ENCODE measurements at places on chromosomes 4 and X. TPM values are rescaled to one million over a fixed set of nuclear protein-coding genes. Genes with fewer than 3 reads are reported as not detected.

DNA sequence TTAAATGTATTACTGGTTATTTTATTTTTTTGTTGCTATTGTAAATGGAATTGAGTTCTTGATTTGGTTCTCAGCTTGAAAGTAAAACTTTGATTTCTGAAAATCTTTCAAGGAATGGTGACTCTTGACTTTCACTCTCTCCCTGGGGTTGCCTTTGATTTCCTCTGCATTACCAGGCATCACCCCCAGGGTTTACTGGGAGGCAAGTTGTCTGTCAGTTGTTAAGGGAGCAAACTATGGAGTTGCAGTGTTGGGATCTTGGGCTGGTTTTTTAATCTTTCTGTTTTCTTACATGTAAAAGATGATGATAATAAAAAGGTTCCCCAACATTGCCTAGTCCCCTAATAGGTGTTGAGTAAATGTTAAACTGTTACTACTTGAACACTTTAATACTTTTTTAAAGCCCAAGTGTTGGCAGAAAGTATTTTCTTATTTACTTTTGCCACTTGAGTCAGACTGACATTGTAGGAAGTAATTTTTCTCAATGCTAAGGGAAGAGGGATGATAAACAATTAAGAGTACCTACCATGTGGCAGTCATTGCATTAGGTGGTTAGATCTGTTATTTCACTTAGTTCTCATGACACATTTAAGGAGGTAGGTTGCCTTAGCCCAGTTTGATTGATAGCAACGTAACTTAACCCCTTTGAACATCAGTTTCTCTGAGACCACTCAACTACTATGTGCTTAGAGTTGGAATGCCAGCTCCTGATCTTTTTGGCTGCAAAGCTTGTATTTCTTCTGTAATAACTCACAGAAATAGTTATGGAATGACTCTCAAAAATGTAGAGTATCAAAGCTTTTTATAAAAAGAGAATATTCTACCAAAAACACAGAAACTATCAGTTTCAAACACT, 67.1 kb downstream of the DCLK2 start:
- DNase-seq: no peak

Gene FAM53A
- total RNA-seq: 2.4 TPM

Gene IQSEC2
- 16.4 TPM for total RNA-seq

- DNase-seq: no peak
Measured at GRCh38 chrX:124534536-124534935, 188.2 kb downstream of the SH2D1A start.

DNA sequence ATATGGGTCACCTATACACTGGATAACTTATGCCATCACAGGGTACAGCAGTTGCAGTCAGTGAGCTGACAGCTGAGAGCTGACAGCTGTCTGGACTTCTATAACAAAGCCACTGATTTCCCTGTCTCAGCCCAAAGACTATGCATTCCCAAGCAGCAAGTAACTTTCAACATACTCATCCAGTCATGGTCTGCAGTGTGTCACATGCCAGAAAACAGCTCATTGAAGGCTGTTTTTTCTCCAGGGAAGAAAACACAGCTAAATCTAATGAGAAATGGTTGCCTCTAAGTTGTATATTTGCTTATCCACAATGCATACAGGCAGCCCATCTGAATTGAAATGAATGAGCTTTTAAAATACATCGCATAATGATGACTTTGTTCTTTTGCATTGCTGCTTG, 6.3 kb downstream of the KIAA1210 start:
- DNase-seq: peak; percentile 17

Gene LRIT3
- not detected for total RNA-seq

- no peak for DNase-seq
Measured at GRCh38 chr4:125832161-125832560, 517.4 kb downstream of the FAT4 start.

Gene CXCL10
- total RNA-seq: not detected

DNA sequence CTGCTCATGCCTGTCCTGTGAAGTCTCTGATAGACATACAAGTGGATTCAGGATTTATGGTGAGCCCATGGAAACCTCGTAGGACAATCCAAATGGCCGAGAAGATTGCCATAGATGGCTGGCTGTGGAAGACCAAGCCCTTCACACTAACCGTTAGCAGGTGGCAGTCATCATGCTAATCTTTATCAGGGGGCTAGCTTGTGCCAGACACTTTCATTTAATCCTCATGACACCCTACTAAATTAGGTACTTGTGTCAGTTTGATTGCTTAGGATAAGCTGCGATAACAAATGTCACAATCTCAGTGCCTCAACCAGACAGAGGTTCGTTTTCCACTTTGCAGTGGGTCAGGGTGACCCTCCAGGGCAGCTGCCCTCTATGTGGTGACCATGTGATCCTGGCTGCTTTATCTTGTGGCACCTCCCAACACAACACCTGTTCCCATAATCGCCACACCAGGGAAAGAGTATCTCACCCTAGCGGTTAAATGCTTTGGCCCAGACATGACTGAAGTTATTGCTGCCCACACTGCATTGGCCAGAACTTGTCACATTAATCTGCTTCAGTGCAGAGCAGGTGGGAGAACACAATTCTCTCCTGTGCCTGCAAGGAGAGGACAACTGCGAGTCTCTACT, 60.8 kb downstream of the REPS2 start:
- no peak for DNase-seq

- DNase-seq: no peak
Measured at GRCh38 chr4:127448986-127449385, 183.8 kb upstream of the INTU start.

Gene GPR173
- 3.0 TPM for total RNA-seq

Gene FHIP1A
- total RNA-seq: 0.90 TPM

Gene PDGFRA
- total RNA-seq: 29.4 TPM

DNA sequence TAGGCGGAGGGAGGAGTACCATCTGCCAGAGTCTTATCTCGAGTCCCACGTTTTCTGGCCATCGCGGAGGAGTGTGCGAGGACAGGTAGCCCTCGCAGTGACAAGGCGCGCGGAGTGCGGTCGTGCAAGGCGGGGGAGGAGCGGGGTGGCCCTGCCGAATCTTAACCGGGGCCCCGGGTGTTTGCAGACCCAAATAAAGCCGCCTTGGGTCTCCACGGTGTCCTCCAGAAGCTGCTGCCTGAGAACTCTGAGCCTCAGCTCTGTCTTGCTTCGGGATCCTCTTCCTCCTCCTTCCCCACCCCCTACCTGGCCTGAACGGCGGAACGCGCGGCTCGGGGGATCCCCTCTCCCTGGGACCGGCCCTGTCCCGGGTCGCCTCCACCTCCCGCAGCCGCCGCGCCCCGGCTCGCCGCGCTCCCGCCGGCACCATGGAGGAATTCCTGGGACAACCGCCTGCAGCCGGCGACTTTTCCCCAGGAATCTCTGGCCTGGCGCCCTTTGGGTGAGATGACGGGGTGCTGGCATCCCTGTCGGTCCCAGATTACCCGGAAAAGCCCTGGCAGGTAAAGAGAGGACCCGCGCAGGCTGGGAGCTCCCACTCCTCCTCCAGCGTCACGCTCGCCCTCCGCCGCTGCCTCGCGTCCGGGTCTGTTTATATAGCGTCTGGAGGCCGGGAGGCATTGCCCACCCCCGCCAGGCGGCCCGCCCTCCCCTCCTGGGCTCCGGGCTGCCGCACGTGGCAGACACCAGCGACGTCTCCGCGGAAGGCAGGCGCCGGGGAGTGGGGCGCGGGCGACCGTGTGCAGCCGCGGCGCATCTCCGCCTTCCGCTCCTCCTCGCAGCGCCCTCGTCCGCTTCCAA, at the start of gene GALNTL6:
TSS of gene GALNTL6 (plus strand) at position 740 of the 861 bp plus-strand sequence.
- DNase-seq: no peak

Gene STOX2
- total RNA-seq: not detected

DNA sequence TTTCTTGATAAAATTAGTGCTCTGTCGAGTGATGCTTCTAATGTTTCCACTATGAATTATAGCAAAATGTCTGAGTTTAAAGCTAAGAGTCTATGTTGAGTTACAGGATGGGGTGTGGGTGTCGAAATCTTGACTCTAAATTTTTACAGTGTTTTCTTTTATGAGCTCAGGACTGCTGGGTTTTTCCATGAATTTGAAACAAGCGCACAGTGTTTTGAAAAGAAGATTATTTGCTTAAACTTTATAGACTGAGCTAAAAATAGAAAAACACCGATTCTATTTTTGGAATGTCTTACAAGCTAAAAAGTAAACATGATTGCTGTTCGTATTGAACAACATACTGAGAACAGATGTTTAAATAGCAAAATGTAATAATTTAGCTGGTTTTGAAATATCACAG, 7.5 kb downstream of the PTTG2 start:
- no peak for DNase-seq

DNA sequence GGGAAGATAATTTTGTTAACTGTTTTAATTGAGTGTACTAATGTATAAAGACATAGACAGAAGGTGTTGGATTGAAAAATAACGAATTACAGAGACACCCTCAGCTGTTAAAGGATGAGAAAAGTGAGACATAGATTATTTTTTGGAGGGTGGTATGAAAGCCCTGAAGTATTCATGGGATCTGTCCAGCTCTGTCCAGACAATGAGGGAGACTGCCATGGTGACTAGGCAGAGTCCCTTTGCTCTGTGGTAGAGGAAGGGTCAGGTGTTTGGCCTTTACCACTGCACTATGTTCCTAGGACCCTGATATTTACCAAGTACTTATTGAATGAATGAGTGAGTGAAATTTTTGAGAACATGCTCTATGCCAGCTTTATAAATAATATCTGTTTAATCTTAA, 11.4 kb downstream of the FGF2 start:
- no peak for DNase-seq

GRCh38 chr4:159052315-159052714, 50.6 kb upstream of the RAPGEF2 start:
- DNase-seq: no peak

- no peak for DNase-seq
Measured at GRCh38 chr4:20565075-20565721, 135.1 kb upstream of the PACRGL start.

- DNase-seq: no peak
Measured at GRCh38 chrX:134544513-134545151, 84.7 kb downstream of the HPRT1 start.

GRCh38 chr4:2290974-2291704, 29.2 kb upstream of the MXD4 start:
- no peak for DNase-seq

Gene PPEF1
- not detected for total RNA-seq

- DNase-seq: no peak
Measured at GRCh38 chrX:96761566-96761965, 76.9 kb downstream of the DIAPH2 start.

- no peak for DNase-seq
Measured at GRCh38 chr4:80655662-80656061, 320.1 kb downstream of the CFAP299 start.

Gene CETN2
- total RNA-seq: 48.9 TPM

DNA sequence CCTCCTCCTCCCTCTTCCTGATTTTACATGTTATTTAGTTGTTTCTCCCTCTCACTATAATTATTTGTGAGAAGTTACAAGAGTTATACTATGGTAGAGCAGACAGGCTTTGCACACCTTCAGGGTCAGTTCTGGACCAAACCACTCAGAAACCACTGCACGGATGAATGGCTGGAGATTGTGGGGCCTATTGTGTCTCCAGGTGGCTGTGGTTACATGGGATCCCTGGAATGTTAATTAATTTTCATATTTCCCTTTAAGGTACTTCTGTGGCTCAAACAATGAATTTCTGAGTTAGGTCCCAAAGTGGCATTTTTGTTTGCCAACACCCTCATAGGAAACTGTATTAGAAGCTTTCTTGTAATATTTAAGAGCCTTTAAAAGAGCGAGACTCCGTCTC, 151.9 kb downstream of the BMPR1B start:
- no peak for DNase-seq

- DNase-seq: no peak
Measured at GRCh38 chrX:134418317-134419113, 41.5 kb upstream of the HPRT1 start.

Gene STPG2
- not detected for total RNA-seq

Gene NWD2
- not detected for total RNA-seq

GRCh38 chrX:39734174-39734776, 363.5 kb downstream of the BCOR start:
- no peak for DNase-seq

Gene GPM6B
- total RNA-seq: not detected

Gene FAAH2
- total RNA-seq: not detected

DNA sequence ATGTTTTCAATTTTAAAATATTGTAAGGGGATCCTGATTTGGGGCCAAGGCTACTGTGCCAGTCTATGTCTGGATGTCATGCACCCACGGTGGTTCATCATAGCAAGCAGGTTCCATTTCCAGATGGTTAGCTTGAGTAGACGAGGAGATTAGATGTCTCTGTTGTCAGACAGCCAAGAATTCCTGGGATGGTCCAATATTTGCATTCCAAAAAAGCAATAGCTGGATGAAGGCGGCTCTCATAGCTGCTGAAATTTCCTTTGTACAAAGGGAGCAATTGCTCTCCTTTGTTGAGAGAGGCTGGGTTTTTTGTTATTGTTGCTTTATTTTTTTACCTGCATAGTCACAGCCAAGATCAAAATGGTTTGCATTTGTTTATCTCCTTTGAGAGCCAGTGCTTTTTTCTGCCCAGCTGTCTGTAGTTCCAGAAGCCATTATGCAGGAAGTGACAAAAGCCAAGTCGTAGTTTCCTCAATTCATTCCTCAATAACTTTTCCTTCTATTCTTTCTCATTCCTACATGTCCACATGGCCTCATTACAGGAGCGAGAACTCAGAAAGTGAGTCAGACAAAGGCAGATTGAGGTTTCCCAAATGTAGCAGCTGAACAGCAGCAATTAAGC, 107.9 kb downstream of the MMRN1 start:
- no peak for DNase-seq

- peak; percentile 7 for DNase-seq
Measured at GRCh38 chr4:83906561-83906960, 370.7 kb downstream of the GPAT3 start.

GRCh38 chrX:67717571-67717970, 173.8 kb downstream of the AR start:
- no peak for DNase-seq

GRCh38 chr4:101282076-101282844, 65.1 kb downstream of the PPP3CA start:
- no peak for DNase-seq

DNA sequence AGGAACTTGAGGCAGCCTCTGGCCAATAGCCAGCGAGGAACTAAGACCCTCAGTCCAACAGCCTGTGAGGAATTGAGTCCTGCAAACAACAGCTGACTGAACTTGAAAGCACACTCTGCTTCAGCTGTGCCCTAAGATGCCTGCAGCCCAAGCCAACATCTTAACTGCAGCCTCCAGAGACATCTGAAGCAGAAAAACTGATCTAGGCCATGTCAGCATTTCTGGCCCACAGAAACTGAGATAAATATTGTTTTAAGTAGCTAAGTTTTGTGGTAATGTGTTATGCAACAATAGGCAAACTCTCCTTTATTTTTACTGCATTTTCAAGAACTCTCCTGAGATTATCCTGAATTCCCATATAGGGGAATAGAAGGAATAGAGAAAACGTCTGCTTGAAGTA, 24.4 kb upstream of the PIGA start:
- DNase-seq: no peak

- no peak for DNase-seq
Measured at GRCh38 chr4:7978489-7978888, 38.8 kb upstream of the AFAP1 start.

Gene SOX3
- not detected for total RNA-seq

Gene PTCHD1
- total RNA-seq: not detected

GRCh38 chr4:82561786-82562563, at the start of gene TMEM150C:
Gene TMEM150C, minus strand, starts transcription at chr4:82561988. Its CDS starts 57,331 bp downstream, at chr4:82504657.
- DNase-seq: no peak

GRCh38 chr4:105236202-105236915, 89.7 kb downstream of the TET2 start:
- DNase-seq: no peak
